ENCODE measurements at places on chromosomes 5 and 9. TPM values are rescaled to one million over a fixed set of nuclear protein-coding genes. Genes with fewer than 3 reads are reported as not detected.

DNA sequence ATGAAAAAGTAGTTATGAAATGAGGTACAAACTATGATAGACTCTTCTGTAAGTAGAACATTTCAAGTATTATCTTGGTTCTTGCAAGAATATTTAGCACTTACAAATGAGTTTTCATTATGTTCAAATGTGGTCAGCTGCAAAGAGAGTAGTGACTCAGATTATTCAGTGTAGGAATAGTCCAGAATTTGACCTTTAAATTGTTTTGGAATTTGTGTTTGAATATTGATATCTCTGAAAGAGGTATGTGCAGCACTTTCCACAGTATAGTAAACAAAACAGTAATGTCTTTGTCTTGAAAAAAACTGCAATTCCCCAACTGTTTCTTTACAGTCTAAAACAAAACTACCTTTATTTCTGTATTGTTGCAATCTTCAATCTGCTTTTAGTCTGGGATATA, 56.1 kb downstream of the WDR70 start:
- no peaks in the 10 kb centered on the region for H3K4me1 ChIP-seq
- H3K36me3 ChIP-seq = no peaks in the 10 kb centered on the region
- no peak overlapping the region for H3K27ac ChIP-seq
- no peaks in the 10 kb centered on the region for H3K27me3 ChIP-seq

GRCh38 chr5:181233801-181234454, 9.8 kb downstream of the RACK1 start:
- no peaks in the 10 kb centered on the region for H3K4me1 ChIP-seq
- no peaks in the 10 kb centered on the region for H3K27me3 ChIP-seq
- no peak for DNase-seq

GRCh38 chr9:74277532-74277931, 219.6 kb upstream of the RORB start:
- no peak overlapping the region for H3K27ac ChIP-seq
- H3K36me3 ChIP-seq = no peaks in the 10 kb centered on the region
- DNase-seq = peak; percentile 49
- H3K4me3 ChIP-seq = no peak overlapping the region

GRCh38 chr9:138115506-138115905, 237.9 kb downstream of the CACNA1B start:
- no peaks in the 10 kb centered on the region for H3K4me1 ChIP-seq
- DNase-seq = no peak
- H3K36me3 ChIP-seq = no peaks in the 10 kb centered on the region
- H3K27ac ChIP-seq = no peak overlapping the region

DNA sequence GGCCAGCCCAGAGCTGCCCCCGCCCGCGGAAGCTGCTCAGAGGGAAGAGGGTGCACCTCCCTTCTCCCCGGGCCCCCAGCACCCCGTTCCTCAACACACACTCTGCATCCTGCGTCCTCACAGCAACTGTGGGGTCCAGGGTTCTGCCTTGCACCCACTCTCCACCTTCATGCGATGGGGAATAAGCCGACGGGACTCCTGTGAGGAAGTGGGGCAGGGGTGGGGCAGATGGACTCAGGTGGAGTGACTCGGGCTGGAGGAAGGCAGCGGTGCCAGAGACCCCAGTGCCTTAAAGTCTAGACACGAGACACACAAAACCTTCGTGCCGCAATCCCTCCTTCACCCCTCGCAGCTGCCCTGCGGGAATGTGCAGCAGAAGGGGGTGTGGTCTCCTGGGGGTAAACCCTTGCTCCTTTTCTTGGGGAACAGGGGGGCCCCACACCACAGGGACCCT, 8.6 kb downstream of the BRD3 start:
- no peaks in the 10 kb centered on the region for H3K27me3 ChIP-seq
- H3K4me1 ChIP-seq = peaks cover 28% of the 10 kb centered on the region
- H3K36me3 ChIP-seq = no peaks in the 10 kb centered on the region
- no peak overlapping the region for H3K4me3 ChIP-seq

- H3K4me1 ChIP-seq = no peaks in the 10 kb centered on the region
- H3K27ac ChIP-seq = no peak overlapping the region
- H3K36me3 ChIP-seq = no peaks in the 10 kb centered on the region
- no peaks in the 10 kb centered on the region for H3K27me3 ChIP-seq
- H3K4me3 ChIP-seq = no peak overlapping the region
- DNase-seq = no peak
Observed at GRCh38 chr9:86747711-86748110, 199.6 kb downstream of the GAS1 start.

- H3K27me3 ChIP-seq = no peaks in the 10 kb centered on the region
- no peaks in the 10 kb centered on the region for H3K4me1 ChIP-seq
- no peak overlapping the region for H3K27ac ChIP-seq
- DNase-seq = no peak
- H3K4me3 ChIP-seq = no peak overlapping the region
Observed at GRCh38 chr5:90982576-90982975, 400.5 kb downstream of the ARRDC3 start.

DNA sequence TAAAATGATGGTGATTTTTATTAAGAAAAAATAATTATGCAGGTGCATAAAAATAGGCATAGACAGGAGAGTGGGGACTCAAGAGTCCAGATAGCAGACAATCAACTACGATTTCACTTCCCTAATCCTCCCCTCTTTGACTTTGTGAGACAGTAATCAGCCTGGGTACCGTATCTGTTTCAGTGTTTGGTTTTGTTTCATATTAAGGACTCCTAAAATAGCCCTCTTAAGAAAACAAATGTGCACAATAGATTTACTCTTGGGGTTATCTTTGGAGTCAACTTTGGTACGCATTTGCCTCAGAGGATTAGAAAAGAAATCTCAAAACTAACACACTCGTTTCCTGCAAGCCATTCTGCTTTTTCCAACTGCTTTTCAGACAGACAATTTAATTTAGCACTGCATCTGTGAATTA, 96.3 kb downstream of the ZNF608 start:
- no peak overlapping the region for H3K27ac ChIP-seq
- H3K27me3 ChIP-seq = peaks cover 11% of the 10 kb centered on the region
- H3K36me3 ChIP-seq = no peaks in the 10 kb centered on the region
- no peak for DNase-seq
- no peak overlapping the region for H3K4me3 ChIP-seq
- peaks cover 42% of the 10 kb centered on the region for H3K4me1 ChIP-seq

DNA sequence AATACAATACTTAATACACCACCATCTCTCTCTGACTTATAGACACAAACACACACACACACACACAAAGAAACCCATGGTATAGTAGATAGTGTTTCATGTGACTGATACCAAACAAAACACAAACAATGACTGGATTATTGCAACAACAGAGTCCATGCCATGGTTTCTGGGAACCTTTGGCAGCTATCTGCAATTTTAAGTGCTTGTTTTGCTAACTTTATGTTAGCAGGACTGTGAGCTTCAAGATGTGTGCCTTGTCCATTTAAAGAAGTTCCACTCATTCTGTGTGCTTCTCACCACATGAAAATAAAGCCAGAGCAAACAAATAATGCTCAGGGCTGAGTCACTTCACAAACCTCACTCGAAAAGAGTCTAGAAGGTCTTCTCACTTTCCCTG, 15.1 kb upstream of the LURAP1L start:
- DNase-seq = no peak
- H3K27me3 ChIP-seq = no peaks in the 10 kb centered on the region
- H3K4me1 ChIP-seq = no peaks in the 10 kb centered on the region

DNA sequence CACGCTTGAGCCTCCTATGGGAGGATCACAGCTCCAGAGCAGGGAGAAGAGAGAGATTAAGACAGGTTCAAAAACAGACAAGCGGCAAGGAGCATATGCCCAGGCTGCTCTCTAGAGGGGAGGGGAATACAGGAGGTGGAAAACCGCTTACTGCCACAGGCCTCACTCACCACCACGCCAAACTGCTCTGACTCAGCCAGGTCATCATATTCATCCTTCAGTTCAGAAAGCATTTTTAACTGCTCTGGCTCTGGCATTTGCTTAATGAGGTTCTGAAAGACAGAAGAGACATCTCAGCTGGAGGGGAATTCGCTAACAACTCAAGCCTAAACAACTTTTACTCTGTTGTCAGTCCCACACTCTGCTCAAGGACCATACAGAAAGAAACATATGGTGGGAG, 40.1 kb downstream of the PCDHGC5 start:
- H3K4me1 ChIP-seq = no peaks in the 10 kb centered on the region
- DNase-seq = no peak
- no peak overlapping the region for H3K27ac ChIP-seq

DNA sequence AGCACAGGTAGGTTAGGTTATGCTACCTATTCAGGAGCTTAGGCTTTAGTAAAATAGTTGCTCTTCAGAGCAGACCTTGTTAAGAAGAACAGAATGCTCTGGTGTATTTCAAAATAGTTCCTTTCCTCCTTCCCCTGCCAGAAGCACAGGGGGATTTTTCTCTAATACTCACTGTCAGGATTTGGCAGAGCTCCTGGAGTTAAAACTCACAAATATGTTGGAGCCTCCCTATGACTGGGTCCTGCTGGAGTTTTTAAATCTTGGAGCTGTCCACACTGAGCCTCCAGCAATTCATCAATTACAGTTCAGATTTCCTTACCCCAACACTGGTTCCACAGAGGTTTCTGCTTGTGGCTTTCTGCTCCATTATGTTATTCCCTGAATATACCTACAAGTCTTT, 1233.8 kb upstream of the WWC1 start:
- H3K27ac ChIP-seq = no peak overlapping the region
- H3K27me3 ChIP-seq = no peaks in the 10 kb centered on the region
- H3K4me1 ChIP-seq = no peaks in the 10 kb centered on the region
- DNase-seq = no peak

FOXD4L5 gene
- total RNA-seq = 0.67 TPM

SPATA31C1 gene
- total RNA-seq = not detected

SNX24 gene
- 4.4 TPM for total RNA-seq

PCDHA9 gene
- not detected for total RNA-seq

TLR4 gene
- total RNA-seq = 0.55 TPM

BTNL8 gene
- not detected for total RNA-seq

FOXE1 gene
- total RNA-seq = not detected

Data from CD4-positive, alpha-beta memory T cell (primary cell).